ENCODE measurements at places on chromosomes 12 and 14.
A peak's percentile ranks its signal among the peaks of the same experiment; 100 is the strongest.

DNA sequence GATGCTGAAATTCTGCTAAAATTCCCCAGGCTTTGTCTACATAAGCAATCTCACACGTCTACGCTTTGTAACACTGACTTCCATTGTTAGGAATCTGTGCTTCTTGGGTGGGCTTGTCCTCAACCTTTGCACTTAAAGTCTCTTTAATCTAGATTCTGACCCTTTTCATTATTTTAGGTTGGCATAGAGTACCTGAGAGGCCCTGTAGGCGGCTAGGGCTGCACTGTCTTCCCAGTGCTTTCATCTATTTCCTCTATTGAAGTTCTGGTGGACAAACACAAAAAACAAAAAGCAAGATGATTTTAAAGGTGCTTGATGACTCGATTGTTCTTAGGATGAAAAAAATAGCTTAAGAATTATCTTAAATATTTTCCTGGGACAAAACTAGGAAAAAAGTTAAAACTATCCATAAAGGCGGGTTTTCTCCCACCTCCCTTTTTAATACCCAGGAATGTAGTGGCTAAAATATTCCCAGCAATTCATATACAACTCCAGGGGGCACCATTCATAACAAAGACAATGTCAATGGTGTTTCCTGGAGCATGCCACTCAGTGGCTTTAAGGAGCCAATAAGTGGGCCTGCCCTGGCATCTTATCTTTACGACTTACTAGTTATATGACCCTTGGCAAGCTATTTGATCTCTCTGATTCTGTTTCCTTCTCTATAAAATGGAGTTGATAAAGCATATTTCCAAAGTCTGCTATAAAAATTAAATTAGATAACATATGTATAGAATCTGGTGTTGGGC is 197.5 kb downstream of the STXBP6 start:
- no peak for DNase-seq

- DNase-seq: no peak
These were observed 29.2 kb upstream of the BMAL2 start for GRCh38 chr12:27303139-27304111.

- no peak for DNase-seq
These were observed 53.4 kb upstream of the ANO4 start for GRCh38 chr12:100741084-100741711.

GRCh38 chr14:69580009-69580577 is 5.4 kb upstream of the CCDC177 start:
- DNase-seq: peak; percentile 72

- DNase-seq: no peak
These were observed 11.7 kb upstream of the NFKBIA start for GRCh38 chr14:35416108-35416750.

DNA sequence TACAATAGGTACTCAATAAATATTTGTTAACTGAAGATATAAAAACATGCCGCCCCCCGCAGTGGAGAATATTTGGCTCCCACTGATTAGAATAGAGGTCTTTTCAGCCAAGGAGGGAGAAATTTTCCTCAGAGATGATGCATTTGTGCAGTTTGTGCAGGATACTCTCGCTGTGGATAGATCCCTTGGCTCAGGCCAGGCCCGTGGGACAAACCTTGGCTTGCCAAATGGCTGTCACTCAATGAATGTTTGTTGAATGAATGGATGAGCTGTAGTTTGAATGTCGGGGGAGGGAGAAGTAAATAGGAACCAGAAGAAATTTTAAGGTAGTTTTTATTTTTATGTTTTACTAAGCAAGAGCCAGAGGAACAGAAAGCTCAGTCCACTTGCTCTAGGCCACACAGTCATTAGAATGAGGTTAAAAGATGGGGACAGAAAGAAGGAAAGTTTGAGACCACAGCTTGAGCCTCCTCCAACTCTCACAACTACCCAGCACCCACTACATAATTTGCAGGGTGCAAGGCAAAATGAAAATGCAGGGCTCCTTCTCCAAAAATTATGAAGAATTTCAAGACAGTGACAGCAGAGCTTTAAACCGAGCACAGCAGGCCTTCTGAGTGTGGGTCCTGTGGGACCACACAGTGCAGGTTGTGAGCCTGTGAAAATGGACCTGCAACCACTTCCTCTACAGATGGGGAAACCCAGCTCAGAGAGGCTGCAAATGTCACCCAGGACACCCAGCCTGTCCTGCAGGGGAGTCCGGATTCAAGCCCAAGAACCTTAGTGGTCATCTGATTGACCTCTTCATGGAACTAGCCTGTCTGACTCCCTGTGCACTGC is 51.4 kb downstream of the WSCD2 start:
- no peak for DNase-seq

DNA sequence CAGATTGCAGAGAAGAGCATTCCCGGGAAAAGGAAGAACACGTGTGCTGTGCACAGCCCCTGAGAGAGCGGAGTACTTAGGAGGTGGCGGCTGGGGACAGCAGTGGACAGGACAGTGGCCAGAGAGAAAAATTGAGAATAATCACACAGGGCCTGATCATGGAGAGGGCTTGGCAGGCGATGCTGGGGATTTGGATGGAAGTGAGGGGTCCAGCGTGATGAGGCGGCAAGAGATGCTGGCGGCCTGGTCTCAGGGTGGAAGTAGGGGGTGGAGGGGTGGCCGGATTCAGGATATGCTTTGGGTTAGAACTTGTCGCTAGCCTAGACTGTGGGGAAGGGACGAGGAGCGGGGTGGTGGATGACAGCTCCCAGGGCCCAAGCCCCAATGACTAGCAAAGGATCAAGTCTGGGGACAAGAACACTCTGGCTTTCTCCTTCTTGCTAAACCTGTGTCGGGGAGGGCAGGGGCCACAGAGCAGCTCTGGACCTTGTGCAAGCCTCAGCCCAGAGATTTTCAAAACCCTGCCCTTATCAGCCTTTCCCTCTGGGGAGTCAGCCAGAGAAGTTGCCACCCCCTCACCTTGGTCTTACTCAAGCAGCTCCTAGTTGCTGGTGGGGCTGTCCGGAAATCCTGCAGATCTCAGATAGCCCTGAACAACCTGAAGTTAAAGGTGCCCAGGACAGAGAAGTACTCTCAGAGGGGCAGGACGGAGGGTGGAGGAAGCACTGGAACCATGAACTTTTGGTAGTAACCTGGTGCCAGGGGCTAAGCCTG is 1.3 kb downstream of the HVCN1 start:
- DNase-seq: peak; percentile 19

GRCh38 chr14:58969951-58970751 is 218.3 kb upstream of the DAAM1 start:
- DNase-seq: no peak

GRCh38 chr14:103519837-103520212 is 2.8 kb downstream of the CKB start:
- DNase-seq: peak; percentile 73

- DNase-seq: no peak
These were observed 225.4 kb upstream of the PDE3A start for GRCh38 chr12:20142956-20143355.

- DNase-seq: peak; percentile 45
These were observed 16.1 kb upstream of the NUDT14 start for GRCh38 chr14:105197211-105197641.

- no peak for DNase-seq
These were observed 19.7 kb downstream of the TSPAN19 start for GRCh38 chr12:85016413-85016812.

GRCh38 chr14:37591311-37591940 is 3.6 kb downstream of the FOXA1 start:
- DNase-seq: no peak

DNA sequence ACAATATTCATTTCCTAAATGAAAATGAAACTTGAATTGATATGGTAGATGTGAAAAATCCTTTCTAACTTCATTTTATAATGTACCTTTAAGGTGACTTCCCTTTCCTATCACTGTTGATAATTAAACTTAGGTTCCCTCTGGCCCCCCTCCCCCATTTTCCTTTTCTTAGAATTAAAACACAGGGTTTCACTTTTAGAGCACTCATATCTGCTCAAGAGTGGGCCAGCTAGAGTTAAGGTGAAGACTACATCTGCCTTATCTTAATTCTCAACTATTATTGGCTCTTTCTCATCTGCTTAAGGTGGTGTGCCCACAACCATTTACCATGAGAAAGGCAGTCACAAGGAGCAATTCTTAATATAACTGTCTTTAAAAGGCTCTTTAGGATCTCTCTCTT is 49.7 kb downstream of the LIN52 start:
- DNase-seq: no peak

- no peak for DNase-seq
These were observed 165.9 kb downstream of the TMTC3 start for GRCh38 chr12:88307961-88308360.

DNA sequence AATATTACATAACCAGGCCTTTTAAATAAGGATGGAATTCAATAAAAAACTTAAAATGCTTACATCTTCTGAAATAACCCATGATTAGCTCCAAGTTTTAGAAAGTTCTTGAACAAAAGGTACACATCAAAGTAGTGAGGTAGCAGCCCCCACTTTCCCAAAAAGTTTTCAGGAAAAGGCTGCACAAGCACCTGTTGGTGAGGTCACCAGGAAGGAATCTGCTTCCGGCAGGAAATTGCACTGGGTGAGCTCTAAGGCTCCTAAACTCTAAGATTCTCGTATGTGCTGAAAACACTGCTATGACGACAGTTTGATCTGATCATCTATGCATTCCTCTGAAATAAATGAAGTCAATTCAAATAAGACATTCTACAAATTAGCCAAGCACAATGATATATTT is 34.3 kb upstream of the TTC7B start:
- DNase-seq: no peak

DNA sequence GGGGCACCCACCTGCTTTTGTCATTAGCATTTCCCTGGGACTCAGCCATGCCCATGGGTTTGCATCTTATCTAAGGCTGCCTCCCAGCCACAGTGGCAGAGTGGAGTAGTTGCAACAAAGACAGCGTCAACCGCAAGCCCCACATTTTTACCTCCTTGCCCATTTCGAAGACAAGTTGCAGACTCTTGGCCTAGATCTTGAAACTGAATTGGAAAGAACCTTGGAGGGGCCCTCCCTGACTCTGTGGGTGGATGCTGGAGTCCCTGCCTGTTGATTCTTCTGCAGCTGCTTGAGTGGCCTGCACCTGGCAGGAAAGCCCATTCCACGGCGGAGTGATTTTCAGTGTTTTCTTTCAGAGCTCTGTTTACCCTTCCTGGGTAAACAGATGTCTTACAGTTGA is 309.0 kb downstream of the VRK1 start:
- DNase-seq: no peak

- no peak for DNase-seq
These were observed 42.9 kb upstream of the EEA1 start for GRCh38 chr12:92971859-92972524.

DNA sequence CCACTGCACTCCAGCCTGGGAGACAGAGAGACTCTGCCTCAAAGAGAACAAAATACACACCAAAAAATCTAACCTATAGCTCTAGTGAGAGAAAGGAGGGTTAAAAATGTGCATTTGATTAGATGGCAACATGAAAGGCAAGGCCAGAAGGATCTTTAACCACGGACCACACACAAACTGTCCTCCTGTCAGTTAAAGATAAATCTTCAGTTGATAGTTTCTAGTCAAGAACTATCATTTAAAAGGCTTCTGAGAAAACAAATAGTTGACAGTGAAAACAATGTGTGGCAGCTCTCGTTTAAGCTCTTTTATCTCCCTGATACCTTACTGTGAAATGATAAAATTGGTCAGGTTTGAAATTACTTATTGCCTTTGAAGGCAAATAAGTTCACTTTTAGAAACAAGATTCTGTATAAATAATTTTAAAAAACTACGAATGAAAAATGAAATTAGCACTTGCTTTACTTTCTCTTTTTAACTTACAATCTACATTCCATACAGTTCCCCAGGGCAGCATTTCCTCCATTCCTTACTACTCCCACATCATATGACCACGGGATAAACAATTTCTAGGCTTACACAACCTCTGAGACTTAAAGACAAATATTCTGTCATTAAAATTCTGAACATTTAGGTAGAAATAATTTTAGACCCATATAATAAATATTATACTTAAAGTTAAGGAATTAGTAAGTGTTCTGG is 71.4 kb upstream of the GNPNAT1 start:
- no peak for DNase-seq

- no peak for DNase-seq
These were observed 2.6 kb downstream of the PLA2G1B start for GRCh38 chr12:120324841-120325417.

GRCh38 chr12:87848248-87848868 is 180.8 kb downstream of the C12orf50 start:
- peak; percentile 21 for DNase-seq

- no peak for DNase-seq
These were observed 97.2 kb downstream of the PCNX1 start for GRCh38 chr14:71004481-71004880.

- no peak for DNase-seq
These were observed 266.4 kb upstream of the USP15 start for GRCh38 chr12:61993734-61994345.

DNA sequence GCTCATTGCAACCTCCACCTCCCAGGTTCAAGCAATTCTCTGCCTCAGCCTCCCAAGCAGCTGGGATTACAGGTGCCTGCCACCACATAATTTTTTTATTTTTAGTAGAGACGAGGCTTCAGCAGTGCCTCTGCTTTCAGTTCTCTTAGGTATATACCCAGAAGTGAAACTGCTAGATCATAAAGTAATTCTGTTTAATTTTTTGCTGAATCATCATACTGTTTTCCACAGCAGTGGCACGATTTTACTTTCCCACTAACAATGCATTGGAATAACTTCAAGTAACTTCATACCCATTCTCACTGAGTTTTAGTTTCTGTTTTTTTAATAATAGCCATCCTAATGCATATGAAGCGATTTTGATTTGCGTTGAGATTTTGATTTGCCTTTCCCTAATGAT is 148.0 kb upstream of the G2E3 start:
- DNase-seq: no peak

DNA sequence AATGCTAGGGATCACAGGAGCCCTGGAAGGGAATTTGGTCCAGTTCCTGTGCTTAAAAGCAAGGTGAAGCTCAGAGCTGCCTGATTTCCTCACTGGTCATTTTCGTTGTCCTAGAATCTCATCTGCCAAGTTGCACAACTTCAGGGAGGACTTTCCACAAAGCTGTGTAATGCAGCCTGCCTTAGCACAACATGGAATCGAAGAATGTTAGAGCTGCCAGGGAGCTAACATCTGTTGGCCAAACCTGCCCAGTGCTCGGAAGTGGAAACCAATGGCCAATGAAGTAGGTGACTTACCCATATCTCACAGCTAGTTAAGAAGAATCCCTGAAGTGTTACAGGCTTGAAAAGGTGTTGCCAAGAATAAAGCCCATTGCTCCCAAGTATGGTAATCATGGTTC is 79.9 kb upstream of the SSTR1 start:
- DNase-seq: no peak

GRCh38 chr12:107014055-107014454 is 27.1 kb upstream of the MTERF2 start:
- DNase-seq: no peak

- DNase-seq: no peak
These were observed 66.4 kb downstream of the ATXN2 start for GRCh38 chr12:111532751-111533150.

DNA sequence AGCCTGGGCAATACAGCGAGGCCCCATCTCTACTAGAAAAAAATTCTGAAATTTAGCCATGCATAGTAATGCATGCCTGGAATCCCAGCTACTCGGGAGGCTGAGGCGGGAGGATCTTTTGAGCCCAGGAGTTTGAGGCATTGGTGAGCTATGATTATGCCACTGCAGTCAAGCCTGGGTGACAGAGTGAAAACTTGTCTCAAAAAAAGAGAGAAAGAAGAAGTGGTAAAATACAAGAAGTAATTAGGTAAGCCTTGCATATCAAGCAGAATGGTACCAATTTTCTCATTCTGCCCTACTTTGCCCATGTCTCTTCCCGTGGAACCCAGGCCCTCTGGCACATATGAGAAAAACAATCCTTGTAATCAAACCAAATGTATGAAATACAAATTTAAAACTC is 70.7 kb downstream of the SUSD6 start:
- DNase-seq: no peak
